ENCODE measurements at places on chromosomes 11 and 22. TPM values are rescaled to one million over a fixed set of nuclear protein-coding genes. Genes with fewer than 3 reads are reported as not detected.

- peak; percentile 78 for DNase-seq
Measured at GRCh38 chr22:41382098-41382578, 396 bp downstream of the TEF start.

- DNase-seq, result no peak
Measured at GRCh38 chr11:16818284-16818683, 79.8 kb downstream of the C11orf58 start.

GRCh38 chr11:6746086-6746618 is 25.6 kb downstream of the OR2AG2 start:
- no peak for DNase-seq

DNA sequence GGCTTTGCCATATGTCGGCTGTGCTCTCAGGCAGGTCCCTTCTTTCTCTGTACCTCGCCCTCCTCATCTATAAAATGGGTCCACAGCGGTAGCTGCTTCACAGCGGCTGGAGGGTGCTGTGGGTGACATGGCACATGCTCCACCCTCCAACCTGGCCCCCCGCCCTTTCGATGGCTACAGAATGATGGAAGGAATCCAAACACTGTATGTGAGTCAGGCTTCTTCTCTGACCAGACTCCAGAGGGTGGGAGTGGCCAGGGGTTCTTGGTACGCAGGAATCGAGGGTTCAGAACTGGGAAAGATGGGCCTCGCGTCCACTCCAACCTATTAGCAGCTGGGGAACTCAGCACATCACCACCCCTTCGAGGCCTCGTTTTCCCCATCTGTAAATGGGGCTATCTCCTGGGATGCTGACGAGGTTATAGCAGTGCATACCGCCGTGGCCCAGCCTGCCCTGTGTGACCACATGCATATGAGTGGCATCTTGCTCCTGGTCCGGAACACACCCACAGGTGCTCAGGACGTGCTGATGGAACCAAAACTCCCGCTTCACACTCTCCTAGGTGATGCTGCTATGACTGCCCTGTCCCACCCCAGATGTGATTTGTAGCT is 26.4 kb downstream of the MN1 start:
- no peak for DNase-seq

GRCh38 chr11:32326522-32326921 is 108.8 kb downstream of the WT1 start:
- DNase-seq, result no peak

GRCh38 chr22:22710719-22711531 is 66.5 kb downstream of the GGTLC2 start:
- peak; percentile 79 for DNase-seq

DNA sequence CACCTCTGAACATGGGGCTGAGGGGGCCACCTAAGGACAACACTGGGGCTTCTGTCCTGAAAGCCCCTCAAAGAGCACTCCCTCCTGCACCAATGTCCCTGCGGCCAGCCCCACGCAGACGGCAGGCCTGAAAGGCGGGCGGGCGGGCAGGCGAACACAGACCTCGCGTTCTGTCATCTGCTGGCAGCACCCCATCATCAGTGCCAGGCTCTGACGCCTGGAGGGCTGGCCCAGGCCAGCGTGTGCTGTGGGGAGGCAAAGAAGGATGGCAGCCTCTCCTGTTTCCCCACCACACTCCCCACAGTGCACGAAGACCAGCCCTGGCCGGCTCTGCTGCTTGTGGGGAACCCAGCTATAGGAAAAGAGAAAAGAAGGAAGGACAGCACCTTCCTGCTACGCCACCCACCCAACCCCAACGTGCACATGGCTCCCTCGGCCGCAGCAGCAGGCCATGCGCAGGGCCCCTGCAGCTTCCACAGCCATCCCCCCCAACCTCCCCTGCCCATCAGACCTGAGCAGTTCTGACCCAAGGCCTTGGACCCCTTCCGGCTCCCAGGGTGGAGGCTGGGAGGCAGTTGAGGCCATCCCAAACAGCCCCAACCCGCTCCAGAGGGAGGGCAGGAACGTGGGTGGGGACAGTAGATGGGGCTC is 3.5 kb downstream of the SBF1 start:
- DNase-seq, result no peak

GRCh38 chr11:86056351-86056854 is 12.5 kb downstream of the PICALM start:
- DNase-seq, result no peak

DNA sequence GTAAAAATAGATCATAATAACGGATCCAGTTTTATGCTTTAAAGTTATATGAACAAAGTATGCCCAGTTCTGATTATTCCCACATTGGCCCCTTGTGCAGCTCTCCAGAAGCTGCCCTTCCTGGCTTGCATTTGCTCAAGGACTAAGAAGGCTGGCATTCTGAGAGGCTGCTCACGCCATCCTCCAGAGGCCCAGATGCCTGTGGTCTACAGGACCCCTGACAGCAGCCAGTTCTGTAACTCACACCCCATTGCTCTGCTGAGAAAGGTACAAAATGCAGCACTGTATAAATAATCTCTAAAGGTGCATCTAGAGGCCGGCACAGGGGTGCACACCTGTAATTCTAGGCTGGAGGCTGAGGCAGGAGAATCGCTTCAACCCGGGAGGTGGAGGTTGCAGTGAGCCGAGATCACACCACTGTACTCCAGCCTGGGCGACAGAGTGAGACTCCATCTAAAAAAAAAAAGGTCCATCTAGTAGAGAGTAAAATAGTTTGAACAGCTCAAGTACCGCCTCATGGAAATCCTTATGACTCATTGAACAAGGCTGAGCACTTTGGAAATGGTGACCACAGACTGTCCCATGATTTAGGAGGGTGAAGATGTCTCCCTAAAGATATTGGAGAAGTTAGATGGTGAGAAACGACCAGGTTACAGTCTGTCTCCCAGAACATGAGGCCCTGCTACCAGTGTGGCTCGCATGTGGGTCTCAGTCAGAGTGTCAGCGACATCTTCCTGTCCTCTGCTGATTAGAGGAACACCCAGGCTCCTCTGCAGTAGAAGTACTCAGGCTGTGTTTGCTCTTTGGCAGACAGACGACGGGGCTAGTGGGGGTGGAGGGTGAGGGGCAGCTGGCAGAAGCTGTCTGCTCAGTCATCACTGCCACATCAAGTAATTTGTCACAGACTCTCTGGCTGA is 56.3 kb downstream of the KREMEN1 start:
- DNase-seq, result no peak

DNA sequence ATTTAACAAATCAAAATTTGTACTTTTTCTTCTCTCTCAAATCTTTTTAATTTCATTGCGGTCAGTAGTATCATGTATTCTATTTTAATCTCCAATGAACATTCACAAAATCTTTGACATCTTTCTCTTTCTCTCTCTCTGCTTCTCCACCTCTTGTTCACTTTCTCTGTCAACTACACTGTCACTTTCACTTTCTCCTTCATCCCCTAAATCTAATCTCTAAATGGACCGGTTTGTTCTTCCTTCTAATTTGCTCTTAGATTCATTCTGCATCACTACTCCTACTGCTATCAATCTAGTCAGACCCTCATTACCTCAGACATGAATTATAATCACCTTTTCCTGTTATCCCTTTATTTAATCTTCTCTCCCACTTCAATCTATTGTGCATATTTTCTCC is 18.6 kb downstream of the CCDC73 start:
- no peak for DNase-seq

DNA sequence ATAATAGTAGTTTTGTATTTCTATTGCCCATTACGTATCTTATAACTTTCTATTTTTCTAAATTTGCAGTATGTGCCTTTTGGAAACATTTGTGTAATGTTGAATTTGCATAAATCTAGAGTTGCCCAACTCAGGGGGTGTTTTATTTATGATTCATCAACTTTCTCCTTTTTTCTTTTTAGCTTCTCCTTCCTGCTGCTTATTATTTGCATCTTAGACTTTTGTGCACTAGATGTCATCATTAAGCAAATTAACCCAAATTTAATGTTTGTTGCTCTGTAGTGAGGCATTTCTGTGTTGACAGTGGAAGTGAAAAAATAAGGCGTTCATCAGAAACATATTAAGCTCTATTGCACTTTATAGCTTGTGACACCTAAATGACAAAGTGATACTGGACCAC is 56.2 kb upstream of the ZBED5 start:
- no peak for DNase-seq

DNA sequence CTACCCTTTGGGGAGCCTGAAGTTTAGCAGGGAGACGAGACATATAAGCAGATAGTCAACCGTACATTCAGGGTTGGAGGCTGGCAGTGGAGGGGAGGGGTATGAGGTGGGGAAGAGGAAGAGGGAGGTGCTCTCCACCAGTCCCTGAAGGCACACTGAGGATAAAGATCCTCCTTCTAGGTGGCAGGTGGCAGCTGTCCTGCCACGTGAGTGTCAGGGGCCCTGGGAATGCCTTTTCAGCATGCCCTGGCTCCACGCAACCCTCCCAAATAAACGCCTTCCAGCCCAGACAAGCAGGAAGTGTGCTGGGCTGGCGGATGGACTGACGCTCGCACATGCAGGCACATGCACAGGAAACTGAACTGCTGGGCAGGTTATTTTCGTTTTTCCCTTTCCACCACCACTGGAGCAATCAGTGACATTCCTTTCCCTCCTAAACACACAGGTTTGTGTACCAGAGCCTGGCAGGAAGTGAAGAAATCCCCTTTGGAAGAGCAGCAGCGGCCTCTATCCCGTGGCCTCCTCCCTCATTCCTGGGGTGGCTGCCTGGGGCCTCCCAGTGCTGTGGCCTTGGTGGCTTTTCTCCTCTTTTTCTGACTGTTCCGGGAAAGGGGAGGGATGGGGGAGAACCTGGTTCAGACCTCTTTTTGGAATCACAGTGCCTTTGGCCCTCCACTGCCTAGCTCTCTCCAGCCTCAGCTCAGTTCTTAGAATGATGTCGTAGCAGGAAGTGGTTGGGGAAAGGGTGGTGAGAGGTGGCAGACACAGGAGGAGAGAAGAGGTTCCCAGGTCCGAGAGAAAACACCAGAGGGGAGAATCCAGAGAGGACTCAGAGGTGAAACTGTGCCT is 157.0 kb upstream of the TIMP3 start:
- peak; percentile 40 for DNase-seq

GRCh38 chr11:103923451-103923931 is 112.9 kb upstream of the DDI1 start:
- no peak for DNase-seq

GRCh38 chr11:96012086-96012824 is 88.3 kb upstream of the MTMR2 start:
- DNase-seq, result peak; percentile 35

- DNase-seq, result no peak
Measured at GRCh38 chr22:38823076-38823475, 20.8 kb downstream of the NPTXR start.

GRCh38 chr11:73411031-73411430 is 34.8 kb downstream of the RELT start:
- DNase-seq, result no peak

DNA sequence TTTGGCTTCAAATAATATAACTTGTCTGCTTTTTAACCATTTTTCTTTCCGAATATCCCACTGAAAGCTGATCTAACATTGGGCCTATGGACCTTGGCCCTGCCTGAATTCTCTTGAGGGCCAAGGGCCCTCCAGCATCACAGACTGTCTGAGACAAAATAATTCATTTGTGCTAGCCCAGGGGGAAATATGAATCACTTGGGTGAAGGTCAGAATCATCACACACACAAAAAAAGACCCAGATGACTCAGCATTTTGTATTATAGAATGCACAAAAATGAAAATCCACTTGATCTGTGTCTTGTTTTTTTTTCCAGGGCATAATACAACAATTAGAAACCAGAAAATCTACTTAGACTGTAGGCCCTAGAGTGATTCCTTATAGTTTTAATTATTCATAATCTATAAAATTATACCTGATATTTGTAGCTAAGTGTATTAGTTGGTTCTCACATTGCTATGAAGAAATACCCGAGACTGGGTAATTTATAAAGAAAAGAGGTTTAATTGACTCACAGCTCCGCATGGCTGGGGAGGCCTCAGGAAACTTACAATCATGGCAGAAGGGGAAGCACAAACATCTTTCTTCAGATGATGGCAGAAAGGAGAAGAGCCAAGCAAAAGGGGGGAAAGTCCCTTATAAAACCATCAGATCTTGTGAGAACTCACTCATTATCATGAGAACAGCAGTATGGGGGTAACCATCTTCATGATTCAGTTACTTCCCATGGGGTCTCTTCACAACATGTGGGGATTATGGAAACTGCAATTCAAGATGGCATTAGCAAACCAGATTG is 15.6 kb upstream of the RDX start:
- DNase-seq, result no peak

DNA sequence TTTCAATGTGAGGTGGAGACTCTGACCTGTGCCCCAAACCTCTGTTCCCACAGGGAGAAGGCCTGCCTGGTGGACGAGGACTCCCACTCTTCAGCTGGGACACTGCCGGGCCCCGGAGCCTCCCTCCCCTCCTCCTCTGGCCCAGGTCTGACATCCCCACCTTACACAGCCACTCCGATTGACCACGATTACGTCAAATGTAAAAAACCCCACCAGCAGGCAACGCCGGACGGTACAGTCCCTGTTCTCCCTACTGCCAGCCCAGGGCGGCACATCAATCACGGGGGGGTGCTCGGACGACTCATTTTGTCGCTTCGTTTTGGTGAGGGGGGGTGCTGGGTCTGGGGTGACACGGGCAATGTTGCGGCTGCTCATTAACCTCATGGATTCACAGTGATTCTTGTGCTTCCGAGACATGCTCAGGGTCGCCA is 83.3 kb upstream of the SUSD2 start:
- DNase-seq, result no peak

- no peak for DNase-seq
Measured at GRCh38 chr11:46729110-46730027, 10.4 kb downstream of the F2 start.

GRCh38 chr22:42371099-42371498 is 61.1 kb downstream of the NFAM1 start:
- DNase-seq, result no peak

DNA sequence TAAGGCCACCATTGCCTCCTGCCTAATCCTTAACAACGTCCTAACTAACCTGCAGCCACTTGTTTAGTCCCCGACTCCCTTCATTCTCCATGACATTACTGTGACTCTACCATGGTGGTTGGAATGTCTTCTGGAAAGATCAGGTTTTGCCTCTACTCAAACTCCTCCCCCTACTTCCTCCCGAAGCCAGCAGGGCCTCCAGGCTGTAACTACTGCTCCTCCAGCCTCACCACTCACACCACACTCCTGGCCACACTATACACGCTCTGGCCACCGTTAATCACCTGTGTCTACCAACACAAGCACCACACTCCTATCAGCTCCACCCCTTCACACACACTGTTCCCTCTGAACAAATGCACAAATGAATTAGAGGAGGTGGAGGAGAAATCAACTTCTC is 69.2 kb downstream of the PACSIN2 start:
- no peak for DNase-seq

The MUC6 gene
- total RNA-seq, result not detected

The MYBPC3 gene
- total RNA-seq, result not detected

The CAVIN3 gene
- 22.4 TPM for total RNA-seq

The ANO3 gene
- 0.36 TPM for total RNA-seq

The BDNF gene
- total RNA-seq, result 0.11 TPM

The PLEKHB1 gene
- total RNA-seq, result 11.9 TPM

All from left colon (tissue), 2 donors.